M059J (cell line): ENCODE measurements at places on chromosomes 5 and 9.

- peak; percentile 20 for DNase-seq
Measured at GRCh38 chr5:114319821-114320220, 42.0 kb upstream of the KCNN2 start.

DNA sequence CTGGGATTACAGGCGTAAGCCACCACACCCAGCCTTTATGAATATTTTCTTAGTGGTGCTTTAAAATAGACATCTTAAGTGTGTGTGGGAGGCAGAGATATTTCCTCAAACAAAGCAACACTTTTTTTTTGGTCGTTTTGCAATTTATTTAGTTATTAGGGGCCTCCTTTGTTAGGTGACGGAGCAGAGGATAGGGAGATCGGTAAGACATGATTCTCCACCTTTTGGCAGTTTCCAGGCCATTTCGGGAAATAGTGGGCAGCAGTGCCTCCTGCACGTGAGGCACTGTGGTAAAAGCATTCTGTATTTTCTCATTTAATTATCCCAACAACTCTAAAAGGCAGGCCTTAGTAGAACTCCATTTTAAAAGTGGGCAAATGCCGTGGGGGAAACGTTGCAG, 1.9 kb downstream of the OCLN start:
- no peak for DNase-seq

GRCh38 chr9:15220658-15221318, 86.2 kb downstream of the TTC39B start:
- no peak for DNase-seq

DNA sequence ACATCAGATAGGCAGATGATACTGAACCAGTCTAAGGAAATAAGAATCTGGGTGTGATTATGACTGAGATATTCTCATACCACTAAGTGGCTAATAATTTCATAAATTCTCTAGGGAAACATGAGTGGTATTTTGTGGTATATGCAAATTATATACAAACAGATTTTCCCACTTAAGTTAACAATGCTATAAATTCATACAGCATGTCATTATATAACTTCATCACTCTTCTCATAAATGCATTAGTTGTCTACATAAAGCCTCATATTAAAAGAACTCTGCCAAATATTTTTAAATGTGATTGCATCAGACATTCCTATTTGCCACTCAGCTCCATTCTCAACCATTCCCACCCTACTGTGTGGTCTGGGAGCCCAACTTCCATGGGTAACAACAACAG, 226.5 kb downstream of the TLE1 start:
- DNase-seq, result no peak

- DNase-seq, result no peak
Measured at GRCh38 chr9:131951905-131952304, 127.8 kb downstream of the MED27 start.

DNA sequence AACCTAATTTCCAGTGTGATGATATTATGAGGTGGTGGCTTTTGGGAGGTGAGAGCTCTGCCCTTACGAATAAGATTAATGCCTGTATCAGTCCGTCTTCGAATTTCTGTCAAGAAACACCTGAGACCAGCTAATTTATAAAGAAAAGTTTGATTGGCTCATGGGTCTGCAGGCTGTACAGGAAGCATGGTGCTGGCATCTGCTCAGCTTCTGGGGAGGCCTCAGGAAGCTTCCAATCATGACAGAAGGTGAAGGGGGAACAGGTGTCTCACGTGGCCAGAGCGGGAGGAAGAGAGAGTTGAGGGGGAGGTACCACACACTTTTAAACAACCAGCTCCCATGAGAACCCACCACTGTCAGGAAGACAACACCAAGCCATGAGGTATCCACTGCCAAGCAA, 46.9 kb downstream of the C9orf50 start:
- DNase-seq, result no peak

- peak; percentile 48 for DNase-seq
Measured at GRCh38 chr9:130461218-130461630, 16.5 kb downstream of the ASS1 start.

DNA sequence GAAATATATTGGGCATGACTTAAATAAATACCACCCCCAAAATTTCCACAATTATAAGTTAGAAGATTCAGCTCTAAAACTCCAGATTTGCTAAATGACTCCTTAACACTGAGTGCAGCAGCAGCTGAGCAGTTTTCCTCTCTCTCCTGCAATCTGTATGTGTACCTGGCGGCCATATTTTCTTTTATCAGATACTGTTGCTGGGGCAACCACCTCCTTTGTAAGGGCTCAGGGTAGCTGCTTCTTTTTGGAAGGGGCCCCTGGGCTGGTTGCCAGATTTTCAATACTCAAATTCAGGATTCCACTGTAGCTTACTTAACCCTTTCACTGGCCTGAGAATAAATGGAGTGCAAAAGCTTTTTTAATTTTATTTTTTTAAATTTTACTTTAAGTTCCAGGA, 197.0 kb downstream of the TAF11L14 start:
- no peak for DNase-seq

DNA sequence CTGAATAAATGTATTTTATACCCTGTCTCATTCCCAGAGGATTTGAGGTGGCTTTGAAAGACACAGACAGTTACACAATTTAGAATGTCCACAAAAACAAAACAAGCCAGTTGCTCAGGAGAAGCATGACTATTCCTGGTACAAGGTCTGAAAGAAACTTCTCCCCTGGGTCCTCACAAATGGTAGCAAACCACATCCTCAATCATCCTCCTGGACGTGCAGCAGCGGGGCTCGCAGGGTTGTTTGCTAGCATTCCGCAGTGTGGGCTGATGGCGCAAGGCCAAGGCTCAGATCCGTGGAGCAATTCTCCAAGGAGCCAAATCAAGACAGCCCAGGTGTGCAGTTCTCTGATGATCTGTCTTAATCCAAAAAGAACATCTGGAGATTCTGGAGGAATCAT, 210.3 kb downstream of the ACTL7B start:
- DNase-seq, result peak; percentile 24

GRCh38 chr9:134364391-134365114, 38.3 kb downstream of the RXRA start:
- no peak for DNase-seq

- DNase-seq, result peak; percentile 66
Measured at GRCh38 chr5:65032250-65032649, 263.5 kb downstream of the CWC27 start.

- DNase-seq, result peak; percentile 99
Measured at GRCh38 chr5:142644640-142645361, 41.1 kb downstream of the FGF1 start.

GRCh38 chr9:120366644-120367019, 213.3 kb downstream of the CDK5RAP2 start:
- DNase-seq, result peak; percentile 93

- peak; percentile 71 for DNase-seq
Measured at GRCh38 chr9:36575411-36575882, 2.8 kb downstream of the MELK start.

DNA sequence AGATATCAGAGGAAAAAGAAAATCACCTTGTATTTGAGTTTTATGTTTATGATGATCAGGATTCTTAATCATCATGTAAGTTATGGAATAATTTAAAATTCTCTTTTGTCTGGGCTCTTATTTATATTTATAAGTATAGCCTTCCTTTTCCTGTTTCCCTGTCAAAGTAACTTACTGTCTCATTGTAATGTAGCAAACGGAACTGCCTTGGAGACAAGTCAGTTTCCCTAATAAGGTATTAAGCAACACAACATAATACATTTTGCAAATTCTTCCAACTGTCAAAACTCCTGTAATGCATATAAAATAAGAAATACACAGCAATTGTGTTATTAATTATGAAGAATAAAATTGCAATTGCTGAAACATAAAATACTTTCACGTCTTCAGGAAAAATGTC, 463.2 kb downstream of the MAT2B start:
- DNase-seq, result no peak

GRCh38 chr5:143922718-143923117, 110.8 kb downstream of the HMHB1 start:
- peak; percentile 89 for DNase-seq

DNA sequence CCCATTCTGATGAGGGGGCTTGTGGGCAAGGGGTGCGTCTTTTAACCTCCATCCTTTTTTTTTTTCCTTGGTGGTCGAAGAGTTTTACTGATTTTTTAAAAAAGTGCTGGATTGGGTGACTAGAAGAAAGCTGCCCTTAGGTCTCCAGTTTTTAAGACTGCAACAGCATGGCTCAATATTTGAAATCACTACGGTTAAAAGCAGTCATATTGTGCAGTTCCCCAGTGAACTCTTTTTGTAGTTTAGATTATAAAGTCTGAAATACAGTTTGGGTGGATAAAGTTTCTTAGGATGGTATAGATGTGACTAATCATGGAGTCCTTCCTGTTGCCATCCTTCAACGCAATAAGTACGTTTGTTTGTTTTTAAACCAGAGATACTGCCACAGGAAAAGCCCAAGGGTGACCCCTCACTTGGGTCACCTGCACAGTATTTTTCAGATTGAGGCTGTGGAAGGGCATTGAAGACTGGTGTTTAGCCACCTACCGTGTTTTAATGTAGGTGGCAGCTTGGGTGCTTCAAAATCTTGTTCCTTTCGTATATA, 520 bp upstream of the DHFR start:
- peak; percentile 8 for DNase-seq

DNA sequence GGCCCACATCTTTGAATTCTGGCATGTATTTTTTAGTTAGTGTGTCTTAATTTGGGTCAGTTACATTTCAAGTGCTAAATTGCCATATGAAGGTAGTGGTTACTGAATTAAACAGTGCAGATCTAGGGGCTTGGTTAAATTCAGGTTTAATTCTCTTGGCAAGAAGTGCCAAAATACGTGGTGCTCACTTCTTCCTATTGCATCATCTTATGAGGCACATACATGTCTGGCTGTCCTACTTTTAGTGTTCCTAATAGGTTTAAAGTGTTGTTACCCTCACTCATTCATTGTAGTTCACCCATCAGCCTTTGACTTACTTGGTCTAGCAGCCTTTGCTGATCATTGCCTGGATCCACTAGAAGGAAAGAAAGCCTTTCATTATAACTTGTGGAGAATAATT, 59.5 kb downstream of the RPS6 start:
- DNase-seq, result no peak
